ENCODE measurements at places on chromosomes 7 and 10.

- no peak for DNase-seq
Measured at GRCh38 chr10:121338206-121338980, 259.9 kb downstream of the FGFR2 start.

- DNase-seq, result peak; percentile 85
Measured at GRCh38 chr10:17836942-17837341, 27.8 kb downstream of the MRC1 start.

DNA sequence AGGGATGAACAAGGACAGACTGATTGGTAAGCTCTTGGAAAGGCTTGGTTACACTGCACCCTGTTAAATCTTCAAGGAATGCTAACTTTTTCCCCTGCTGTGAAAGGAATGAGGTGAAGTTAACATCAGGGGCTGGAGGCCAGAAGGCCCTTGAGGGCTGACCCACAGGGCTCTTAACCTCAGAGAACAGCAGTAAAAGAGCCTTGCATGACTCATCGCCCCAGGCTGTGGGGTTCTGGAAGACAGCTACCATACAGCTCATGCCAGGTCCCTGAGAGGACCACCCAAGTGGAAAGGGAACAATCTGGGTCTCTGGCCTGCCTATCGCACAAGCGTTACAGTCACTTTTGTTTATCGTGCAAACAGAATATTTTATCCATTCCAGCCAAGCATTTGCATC is 54.4 kb downstream of the CYP2C9 start:
- peak; percentile 3 for DNase-seq

DNA sequence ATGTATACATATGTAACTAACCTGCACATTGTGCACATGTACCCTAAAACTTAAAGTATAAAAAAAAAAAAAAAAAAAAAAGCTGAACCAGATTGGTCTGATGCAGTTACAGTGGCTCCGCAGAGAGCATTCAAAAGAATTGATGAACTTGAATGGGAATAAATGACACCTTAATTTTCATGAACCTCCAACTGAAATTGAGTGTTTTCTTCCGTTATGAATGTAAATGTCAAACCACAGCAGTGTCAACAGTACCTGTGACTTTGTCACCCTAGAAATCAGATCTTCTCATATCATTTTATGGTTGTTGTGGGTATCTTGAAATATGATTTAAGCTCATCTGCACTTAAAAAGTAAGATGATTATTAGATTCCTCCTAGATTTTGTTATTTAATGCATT is 32.7 kb upstream of the SRGN start:
- no peak for DNase-seq

DNA sequence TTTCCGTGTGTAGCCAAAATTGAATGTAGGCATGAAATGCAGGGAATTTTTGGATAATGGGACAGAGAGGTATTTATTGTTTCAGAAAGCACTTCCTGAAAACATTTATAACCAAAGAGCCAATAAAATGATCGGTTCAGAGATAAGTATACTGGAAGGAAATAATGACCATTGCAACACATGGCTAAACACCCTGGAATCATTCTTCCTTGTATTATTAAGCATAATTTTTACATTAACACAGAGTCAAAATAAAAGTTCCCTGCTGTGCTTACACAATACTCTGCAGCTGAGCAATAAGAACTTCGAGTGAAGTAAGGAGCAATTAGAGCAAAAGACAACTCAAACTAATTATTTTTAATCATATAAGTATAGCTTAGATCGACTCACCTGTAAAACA is 648.3 kb downstream of the TNS3 start:
- peak; percentile 46 for DNase-seq

GRCh38 chr10:59557642-59558041 is 152.0 kb downstream of the SLC16A9 start:
- DNase-seq, result no peak

DNA sequence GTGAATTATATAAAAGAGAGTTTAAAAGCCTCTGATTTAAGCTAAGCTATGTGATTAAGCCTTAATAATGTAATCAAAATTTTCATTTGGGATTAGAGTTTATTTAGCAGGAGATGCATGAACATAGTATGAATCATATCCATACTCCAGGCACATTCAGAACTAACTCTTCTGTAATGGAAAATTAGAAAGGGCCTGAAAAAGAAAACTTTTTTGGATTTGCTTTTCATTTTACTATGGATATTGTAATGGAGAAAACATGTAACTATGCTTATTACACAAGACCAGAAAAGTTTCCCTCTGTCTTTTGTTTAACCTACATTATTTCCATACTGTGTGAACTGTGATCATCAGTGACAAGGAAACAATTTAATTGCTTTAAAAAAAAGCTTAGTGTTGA is 22.0 kb downstream of the TES start:
- no peak for DNase-seq

Measured in EL (cell line).